Renal cortical epithelial cell (primary cell): ENCODE measurements at places on chromosomes 11 and 22. TPM values are rescaled to one million over a fixed set of nuclear protein-coding genes. Genes with fewer than 3 reads are reported as not detected.

Gene C11orf86
- not detected in 2 replicates for total RNA-seq

Gene IFITM1
- total RNA-seq, result 7.6 and 53.5 TPM in 2 replicates

Gene C11orf87
- total RNA-seq, result not detected in 2 replicates

Gene ANO5
- 5.8 and 9.0 TPM in 2 replicates for total RNA-seq

Gene OR8A1
- not detected in 2 replicates for total RNA-seq

Gene PACS1
- 19.4 and 61.2 TPM in 2 replicates for total RNA-seq
